ENCODE measurements at places on chromosomes 11 and 22. TPM values are rescaled to one million over a fixed set of nuclear protein-coding genes. Genes with fewer than 3 reads are reported as not detected.
A peak's percentile ranks its signal among the peaks of the same experiment; 100 is the strongest.

DNA sequence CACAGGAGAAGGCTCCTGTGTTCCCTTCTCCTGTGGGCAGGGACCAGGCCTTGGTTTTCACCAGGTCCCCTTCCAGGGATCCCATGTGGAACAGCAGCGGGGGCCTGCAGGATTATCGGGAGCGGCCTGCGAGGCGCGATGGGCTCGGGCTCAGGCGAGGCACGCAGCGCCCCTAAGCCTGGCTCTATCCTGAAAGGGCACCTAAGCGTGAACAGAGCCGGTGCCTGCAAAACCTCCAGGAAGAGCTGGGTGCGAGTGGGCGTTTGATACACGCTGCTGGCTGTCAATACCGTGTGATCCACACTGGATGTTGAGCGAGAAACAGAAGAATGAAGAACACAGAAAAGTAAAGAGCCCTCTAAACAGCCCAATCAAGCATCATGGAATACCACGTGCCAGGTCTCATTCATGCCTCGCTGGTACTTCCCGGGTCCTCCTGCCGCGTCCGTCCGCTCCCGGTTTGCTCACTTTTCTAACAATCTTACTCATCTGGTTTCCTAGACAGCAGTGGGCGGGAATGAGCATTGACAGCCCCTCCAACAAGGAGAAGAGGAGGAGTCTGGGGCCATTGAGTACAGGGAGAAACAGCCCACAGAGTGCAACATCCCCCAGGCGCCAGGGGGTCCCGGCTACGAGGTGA is 12.5 kb downstream of the OSBPL5 start:
- no peak for DNase-seq

- no peak for DNase-seq
These were observed 256.9 kb upstream of the SESN3 start for GRCh38 chr11:95487938-95488337.

DNA sequence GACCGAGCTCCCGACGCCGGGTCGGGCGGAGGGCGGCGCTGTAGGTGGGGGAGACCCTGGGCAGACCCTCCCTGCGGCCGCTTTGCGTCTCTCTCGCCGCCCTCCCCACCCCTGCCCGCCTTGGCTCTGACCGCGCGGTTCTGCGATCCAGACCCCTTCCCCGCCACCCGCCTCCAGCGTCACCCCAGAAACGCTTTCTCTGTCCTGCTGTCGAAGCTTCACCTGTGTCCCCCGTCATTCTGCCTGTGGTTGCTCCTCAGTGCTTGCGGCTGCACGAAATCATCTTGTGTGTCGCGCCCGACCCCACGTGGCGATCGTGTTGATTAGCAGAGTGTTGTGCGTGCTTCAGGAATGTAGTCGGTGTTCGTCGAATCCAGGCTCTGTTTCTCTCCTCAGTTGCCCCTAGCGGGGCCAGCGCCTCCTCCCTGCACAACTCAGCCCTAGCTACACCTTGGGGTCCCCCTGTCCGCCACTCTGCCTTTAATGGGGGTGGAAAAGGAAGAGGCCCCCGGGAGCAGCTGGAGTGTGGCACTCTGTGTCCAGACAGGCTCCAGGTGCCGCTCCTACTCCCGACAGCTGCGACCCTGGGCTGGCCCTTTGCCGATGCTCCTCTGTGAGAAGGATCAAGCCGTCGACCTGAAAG is 851 bp downstream of the PTDSS2 start:
- DNase-seq = peak; percentile 59

DNA sequence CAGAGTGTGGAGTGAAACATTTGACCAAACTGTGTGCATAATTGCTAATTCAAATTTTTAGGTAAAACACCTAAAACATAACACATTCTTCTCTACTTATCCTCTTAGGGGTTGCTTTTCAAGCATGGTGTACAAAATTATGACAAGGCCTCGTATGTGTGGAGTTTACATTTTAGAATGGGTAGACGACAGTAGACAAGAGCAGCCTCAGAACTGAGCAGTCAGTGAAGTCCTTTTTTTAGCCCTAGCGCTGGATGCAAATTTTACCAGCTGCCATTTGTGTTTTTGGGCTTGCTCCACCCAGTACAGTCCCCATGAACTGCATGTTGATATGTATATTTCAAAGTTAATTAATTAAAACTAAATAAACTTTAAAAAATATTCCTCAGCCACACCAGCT is 64.7 kb upstream of the TOP3B start:
- no peak for DNase-seq

- no peak for DNase-seq
These were observed 85.3 kb upstream of the HEPHL1 start for GRCh38 chr11:93935826-93936225.

- peak; percentile 72 for DNase-seq
These were observed 7.4 kb downstream of the SMPD1 start for GRCh38 chr11:6397636-6398035.

GRCh38 chr11:102026217-102026616 is 21.0 kb upstream of the CFAP300 start:
- DNase-seq = no peak

DNA sequence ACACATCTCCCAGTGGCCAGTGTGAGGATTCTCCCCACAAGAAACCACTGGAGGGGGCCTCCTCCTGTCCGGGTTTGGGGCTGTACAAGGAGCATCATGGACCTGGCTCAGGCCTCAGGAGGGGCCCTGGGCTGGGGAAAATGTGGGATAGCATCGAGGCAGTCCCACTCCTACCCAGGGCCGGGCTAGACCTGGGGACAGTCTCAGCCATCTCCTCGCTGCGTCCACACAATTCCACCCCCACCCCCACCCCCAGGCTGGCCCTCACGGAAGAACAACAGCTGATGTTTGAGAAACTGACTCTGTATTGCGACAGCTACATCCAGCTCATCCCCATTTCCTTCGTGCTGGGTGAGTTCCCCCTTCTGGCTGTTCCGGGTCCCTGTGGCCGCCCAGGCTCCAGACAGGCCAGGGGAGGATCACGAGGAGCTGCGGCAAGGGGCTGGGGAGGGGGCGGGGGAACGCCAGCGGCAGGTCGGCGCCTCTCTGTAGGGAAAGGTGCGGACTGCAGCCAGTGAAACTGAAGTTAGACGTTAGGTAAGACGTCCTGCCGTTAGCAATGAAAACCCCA is 4.8 kb downstream of the BEST1 start:
- DNase-seq = peak; percentile 86

DNA sequence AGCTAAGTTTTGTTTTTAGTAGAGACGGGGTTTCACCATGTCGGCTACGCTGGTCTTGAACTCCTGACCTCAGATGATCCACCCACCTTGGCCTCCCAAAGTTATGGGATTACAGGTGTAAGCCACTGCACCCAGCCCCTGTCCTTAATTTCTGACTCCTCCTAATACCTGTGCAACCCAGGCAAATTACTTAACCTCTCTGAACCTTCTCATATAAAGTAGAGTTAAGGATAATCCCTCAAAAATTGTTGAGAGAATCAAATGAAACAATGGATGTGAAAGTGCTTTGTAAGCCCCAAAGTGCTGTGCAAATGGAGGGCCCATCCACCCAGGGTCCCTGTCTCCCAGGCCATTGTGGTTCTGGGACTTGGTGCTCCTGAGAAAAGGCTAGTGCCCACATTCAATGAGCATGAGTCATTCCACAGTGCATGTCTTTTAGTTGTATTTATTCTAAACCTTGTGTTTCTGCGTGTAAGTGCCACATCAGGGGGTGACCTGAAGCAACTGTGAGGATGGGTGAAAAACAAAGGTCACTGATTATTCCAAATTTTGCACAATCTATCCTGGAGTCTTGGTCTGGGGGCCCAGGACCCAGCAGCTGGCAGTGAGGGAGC is 61.4 kb upstream of the PTPRJ start:
- DNase-seq = peak; percentile 32

Gene HEPN1
- not detected for total RNA-seq

GRCh38 chr11:59368238-59369022 is 9.7 kb downstream of the OR5AN1 start:
- no peak for DNase-seq

DNA sequence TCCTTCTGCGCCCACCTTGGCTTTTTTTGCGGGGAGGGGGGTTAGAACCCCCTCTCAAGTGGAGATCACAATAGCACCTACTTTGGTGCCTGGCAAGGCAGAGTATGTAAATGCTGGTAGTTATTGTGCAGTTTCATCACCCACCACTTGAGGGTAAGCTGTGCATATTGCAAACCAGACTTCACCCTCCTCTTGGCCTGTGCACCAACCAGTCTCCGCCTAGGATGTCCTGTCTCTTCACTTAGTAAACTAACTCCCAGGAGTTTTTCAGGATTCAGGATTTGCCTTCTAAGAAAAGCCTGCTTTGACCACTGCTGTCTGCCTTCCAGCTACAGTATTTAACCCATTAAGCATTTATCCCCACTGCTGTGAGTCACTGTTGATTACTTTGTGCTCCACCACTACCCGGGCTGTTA is 2.0 kb upstream of the UBXN1 start:
- DNase-seq = peak; percentile 91

GRCh38 chr11:19979519-19979845 is 180.8 kb downstream of the DBX1 start:
- no peak for DNase-seq

DNA sequence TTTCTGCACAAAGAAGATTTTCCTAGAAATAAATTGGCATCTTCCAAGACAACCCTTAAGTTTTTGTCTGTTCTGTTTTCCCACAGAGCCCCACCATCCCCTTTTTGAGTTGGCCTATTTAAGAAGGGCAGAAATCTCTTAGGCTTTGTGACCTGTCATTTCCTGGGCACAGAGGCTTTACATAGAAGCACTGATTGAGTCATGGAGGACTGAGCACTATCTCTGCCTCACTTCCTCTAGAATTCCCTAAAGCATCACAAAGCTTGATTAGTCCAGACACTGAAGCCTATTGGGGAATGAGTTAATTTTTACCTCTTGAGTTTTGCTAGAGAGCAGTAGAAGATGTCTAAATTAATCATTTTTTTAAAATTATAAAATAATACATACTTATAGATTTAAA is 25.4 kb downstream of the TRIM44 start:
- DNase-seq = peak; percentile 46

Gene BLID
- total RNA-seq = 30.6 TPM
